Astrocyte of the cerebellum (primary cell): ENCODE measurements at places on chromosomes 11 and 22.

GRCh38 chr11:77003963-77004362 is 30.2 kb upstream of the B3GNT6 start:
- DNase-seq: no peak

GRCh38 chr11:44235765-44236201 is 74.2 kb downstream of the ALX4 start:
- no peak for DNase-seq

DNA sequence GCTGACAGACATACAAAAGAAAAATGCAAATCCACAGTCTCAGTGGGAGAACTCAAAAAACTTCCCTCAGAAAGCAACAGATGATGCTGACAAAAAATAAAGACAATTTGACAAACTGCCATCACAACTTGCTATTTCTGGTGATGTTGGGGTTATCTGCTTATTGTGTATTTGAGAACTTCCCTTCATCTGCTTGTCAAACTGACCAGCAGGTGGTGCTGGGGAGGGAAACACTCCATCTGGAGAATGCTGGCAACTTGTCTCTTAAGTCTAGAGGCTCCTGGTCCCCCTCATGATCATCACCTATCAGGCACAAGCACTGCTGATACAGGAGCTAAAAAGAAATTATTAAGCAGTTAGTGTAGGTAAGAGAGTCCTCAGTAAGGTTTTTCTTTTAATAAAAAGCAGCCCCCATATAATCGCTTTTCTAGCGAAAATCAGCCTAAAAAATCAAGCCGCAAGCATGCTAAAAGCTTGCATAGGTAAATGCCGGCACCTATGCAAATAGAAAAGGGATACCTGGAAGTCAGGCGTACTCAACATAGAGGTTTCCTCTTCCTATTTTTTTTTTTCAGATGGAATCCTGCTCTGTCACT is 9.8 kb upstream of the FAM111B start:
- DNase-seq: peak; percentile 35

DNA sequence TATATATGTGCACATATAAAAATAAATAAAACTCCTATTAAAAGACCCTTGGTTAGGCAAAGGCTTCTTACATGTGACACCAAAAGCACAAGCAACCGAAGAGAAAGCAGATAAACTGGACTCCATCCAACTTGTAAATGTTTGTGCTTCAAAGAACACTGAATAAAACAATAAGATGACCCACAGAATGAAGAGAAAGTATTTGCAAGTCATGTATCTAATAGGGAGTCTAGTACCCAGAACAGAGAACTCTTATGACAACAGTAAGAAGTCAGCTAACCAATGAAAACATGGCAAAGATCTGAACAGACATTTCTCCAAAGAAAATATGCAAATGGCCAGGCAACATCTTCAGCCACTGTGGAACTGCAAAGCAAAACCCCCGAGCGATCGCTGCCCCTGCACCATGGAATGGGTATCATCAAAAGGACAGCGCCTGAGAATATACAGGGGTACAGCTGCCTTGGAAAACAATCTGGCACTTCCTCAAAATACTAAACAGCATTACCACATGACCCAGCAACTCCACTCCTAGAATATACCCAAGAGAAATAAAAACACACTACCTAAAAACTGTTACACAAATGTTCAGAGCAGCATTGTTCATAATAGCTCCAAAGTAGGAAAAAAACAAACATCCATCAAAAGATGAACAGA is 17.2 kb downstream of the BRD1 start:
- no peak for DNase-seq

- no peak for DNase-seq
Observed at GRCh38 chr11:102302241-102302640, 15.0 kb upstream of the BIRC3 start.

DNA sequence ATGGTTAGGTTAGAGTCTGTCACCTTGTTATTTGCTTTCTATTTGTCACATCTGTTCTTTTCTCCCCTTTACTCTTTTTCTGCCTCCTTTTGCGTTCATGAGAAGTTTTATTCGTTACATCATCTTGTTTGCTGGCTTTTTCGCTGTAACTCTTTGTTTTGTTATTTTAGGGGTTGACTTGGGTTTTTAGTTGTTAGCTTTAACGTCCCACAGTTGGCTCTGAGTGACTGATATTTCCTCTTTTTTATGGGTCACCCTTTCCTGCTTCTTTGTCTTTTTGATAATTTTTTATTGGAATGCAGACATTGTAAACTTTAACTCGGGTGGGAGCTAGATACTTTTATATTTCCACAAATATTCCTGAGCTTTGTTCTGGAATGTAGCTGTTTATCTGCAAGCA is 13.3 kb upstream of the TNNT3 start:
- no peak for DNase-seq

DNA sequence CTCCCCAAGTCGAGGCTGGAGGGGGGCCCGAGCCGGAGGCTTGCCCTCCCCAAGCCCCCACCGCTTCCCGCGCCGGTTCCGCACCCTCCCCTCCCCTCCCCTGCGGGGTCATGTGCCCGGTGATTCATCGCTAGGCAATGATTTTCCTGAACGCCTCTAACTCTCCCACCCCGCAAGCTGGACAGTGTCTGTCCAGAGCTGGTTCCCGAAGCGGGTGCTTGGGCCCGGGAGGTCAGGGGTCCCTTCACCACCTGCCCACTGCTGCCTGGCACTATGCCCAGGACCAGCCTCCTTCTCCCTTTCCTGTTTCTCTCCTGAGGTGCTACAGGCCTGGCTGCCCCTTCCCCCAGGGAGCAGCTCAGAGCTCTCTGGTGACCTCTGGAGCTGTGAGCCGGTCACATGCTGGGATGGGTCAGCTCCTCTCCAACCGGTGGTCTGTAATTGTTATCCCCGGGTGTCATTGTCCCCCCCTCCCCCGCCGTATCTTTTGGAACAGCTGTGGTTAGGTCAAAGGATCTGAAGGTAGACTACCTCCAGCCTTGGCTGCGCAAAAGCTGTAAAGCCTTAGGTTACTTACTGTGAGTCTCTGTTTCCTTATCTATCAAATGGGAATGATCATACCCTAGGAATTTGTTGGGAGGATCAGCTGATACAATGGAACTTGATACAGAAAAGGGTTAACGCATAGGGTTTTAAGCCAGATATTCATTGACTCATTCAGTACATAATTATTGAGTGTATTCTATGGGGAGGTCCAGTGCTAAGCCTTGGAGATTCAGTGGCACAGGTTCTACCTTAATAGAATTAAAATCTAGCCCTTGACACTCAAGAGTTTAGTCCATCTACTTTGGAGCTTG is 753 bp downstream of the STX3 start:
- peak; percentile 26 for DNase-seq

DNA sequence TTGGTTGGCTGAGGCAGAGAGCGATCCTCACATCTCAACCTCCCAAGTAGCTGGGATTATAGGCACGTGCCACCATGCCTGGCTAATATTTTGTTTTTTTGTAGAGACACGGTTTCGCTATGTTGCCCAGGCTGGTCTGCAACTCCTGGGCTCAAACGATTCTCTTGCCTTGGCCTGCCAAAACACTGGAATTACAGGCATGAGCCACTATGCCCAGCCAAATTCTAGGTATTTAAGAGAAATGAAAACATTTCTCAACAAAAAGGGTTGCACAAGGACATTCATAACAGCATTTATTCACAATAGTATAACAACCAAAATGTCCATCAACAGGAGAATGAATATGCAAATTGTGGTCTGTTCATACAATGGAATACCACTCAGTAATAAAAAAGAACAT is 31.7 kb upstream of the RBX1 start:
- no peak for DNase-seq

GRCh38 chr11:22416462-22416861 is 78.3 kb downstream of the SLC17A6 start:
- DNase-seq: no peak

- DNase-seq: no peak
Observed at GRCh38 chr22:46422896-46423295, 87.4 kb downstream of the TRMU start.

- no peak for DNase-seq
Observed at GRCh38 chr22:46561435-46561905, 24.1 kb upstream of the CELSR1 start.

DNA sequence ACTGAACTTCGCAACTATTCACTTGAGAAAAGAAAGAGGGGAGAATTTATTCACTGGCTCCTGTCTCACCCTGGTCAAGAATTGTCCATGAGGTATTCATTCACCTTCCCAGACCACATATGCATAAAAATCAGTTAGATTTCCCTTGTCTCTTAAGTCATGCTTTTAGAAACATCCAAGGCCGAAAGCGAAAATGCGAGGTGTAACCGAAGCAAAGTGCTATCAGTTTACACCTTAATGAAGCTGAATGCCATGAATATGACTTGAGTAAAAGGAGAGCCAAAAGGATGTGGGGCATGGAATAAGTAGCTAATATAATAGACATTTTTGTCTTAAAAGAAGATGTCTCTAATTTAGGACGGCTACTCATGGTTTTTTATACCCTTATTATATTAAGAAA is 965.6 kb upstream of the CHORDC1 start:
- no peak for DNase-seq

- DNase-seq: no peak
Observed at GRCh38 chr11:118635237-118635591, 27.8 kb downstream of the PHLDB1 start.

DNA sequence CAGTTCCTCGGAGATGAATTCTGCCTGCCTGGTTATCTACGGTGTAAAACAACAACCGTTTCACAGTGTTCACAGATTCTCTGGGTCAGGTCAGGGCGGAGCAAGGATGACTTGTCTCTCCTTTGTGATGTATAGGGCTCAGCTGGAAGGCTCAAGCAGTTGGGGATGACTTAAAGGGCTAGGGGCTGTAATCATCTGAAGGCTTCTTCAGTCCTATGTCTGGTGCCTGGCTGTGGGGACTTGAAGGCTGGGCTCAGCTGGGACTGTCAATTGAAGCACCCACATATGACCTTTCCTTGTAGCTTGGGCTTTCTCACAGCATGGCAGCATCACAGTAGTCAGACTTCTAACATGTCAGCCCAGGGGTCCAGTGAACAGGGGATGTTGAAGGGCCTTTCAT is 29.3 kb downstream of the EIF3F start:
- no peak for DNase-seq

DNA sequence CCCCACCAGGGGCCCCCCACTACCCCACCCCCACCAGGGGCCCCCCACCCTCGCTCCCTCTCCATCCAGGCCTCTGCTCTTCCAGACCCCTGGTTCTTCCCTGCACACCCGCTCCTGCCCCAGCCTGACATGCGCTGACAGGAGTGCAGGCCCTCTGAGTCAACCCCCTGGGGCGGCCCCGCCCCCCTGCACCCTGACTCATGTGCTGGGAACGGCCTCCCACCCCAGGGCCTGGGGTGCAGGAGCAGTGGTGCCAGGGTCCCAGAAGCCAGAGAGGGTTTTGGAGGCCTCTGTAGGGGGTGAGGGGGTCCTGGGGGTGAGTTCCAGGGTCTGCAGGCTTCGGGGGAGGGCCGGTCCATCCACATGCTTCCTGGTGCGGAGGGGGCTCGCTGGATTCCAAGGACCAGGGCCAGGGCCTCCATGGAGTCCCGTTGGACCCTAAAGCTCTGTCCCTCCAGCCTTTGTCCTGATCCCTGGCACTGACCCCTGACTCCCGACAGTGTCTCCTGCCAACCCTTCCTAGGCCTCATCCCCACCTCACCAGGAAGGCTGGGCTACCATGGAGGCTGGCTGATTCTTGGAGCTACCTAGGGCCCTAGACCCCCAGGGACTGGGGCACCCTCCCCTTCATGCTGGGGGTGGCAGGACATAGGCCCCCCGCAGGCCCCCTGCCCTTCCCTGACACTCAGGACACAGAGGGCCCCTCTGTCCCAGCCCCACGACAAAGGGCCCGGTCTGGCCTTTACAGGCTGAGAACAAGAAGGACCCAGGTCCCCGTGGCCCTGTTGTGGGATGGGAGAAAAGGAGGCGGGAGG is 583 bp upstream of the PKP3 start:
- no peak for DNase-seq

DNA sequence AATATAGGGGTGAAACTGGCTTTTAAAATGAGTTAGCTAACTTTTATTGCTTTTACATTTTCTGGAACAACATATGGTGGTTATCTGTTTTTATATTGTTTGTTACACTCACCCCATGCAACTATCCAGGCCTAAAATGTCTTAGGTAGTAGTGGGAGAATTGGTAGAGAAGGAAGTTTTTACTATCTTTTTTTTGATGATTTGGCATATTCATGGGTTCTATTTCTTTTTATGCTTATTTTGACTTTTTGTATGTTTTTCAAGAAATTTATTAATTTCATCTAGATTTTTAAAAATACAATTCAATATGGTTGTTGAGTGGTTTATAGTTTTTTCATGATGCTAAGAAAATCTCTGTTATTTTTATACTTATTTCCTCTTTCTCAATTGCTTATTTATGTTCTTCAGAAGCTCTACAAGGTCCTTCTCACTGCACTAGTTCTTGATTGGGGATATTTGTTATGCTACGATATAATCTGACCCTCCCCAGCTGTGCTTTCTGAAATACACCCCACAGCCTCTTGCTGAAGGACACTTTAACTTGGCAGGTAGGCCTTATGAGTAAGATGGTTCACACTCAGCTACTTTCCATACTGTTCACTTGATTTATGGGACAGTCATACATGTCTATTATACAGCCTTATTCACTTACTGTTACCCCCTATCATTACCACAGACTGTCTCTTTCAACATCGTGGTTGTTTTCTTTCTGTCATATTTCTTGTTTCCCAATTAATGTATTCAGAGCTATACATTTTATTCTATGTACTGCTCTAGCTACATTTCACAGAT is 431.2 kb downstream of the METTL15 start:
- DNase-seq: no peak

GRCh38 chr11:108724974-108725689 is 60.3 kb downstream of the DDX10 start:
- no peak for DNase-seq

- DNase-seq: no peak
Observed at GRCh38 chr11:80868831-80869230, 1428.0 kb upstream of the TENM4 start.

- DNase-seq: no peak
Observed at GRCh38 chr11:120135838-120136237, 2.1 kb downstream of the TRIM29 start.

DNA sequence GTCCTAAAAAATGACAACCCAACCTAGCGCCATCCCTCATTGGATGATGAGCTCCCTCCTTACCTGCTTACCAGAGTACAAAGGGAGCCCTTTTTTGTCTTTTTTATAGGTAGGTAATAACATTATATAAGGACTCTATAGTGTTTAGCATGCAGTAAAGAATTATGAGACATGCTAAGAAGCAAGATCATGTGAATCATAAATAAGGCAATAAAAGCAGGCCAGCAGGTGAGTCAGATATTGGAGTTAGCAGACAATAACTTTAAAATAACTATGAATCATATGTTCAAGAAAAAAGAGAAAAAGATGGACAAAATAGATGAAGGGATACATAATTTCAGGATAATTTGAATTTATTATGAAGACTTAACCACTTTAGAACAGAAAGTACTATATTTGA is 81.5 kb downstream of the GRK3 start:
- DNase-seq: no peak

- no peak for DNase-seq
Observed at GRCh38 chr11:16215352-16215751, 141.0 kb downstream of the SOX6 start.

- no peak for DNase-seq
Observed at GRCh38 chr11:70460964-70461363, 62.6 kb downstream of the CTTN start.

GRCh38 chr22:29157759-29158535 is 47.7 kb upstream of the EMID1 start:
- no peak for DNase-seq
